ENCODE measurements at places on chromosomes 7 and 10. TPM values are rescaled to one million over a fixed set of nuclear protein-coding genes. Genes with fewer than 3 reads are reported as not detected.

The GIMAP4 gene
- 33.5 TPM for polyA plus RNA-seq

The HECW1 gene
- polyA plus RNA-seq: 7.9 TPM

The HPSE2 gene
- polyA plus RNA-seq: 0.78 TPM

The HGF gene
- polyA plus RNA-seq: 2.1 TPM

The CXCL12 gene
- 367 TPM for polyA plus RNA-seq
